ENCODE measurements at places on chromosomes 11 and 22.

GRCh38 chr22:27487600-27488452, 313.7 kb downstream of the MN1 start:
- DNase-seq: no peak

DNA sequence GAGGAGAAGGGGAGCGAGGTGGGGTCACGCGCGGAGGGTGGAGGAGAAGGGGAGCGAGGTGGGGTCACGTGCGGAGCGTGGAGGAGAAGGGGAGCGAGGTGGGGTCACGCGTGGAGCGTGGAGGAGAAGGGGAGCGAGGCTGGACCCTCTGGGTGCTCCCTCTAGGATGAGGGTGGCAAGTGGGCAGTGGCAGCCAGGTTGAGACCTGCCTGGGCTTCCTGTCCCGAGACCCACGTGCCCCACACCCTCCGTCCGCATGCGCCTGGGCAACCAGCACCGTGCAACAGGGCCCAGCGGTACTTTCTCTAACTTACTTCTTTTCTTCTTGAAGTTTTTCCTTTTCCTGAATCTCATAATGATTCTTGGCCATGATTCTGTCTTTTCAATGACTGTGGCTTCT, 11.1 kb downstream of the MRPL21 start:
- DNase-seq: no peak

DNA sequence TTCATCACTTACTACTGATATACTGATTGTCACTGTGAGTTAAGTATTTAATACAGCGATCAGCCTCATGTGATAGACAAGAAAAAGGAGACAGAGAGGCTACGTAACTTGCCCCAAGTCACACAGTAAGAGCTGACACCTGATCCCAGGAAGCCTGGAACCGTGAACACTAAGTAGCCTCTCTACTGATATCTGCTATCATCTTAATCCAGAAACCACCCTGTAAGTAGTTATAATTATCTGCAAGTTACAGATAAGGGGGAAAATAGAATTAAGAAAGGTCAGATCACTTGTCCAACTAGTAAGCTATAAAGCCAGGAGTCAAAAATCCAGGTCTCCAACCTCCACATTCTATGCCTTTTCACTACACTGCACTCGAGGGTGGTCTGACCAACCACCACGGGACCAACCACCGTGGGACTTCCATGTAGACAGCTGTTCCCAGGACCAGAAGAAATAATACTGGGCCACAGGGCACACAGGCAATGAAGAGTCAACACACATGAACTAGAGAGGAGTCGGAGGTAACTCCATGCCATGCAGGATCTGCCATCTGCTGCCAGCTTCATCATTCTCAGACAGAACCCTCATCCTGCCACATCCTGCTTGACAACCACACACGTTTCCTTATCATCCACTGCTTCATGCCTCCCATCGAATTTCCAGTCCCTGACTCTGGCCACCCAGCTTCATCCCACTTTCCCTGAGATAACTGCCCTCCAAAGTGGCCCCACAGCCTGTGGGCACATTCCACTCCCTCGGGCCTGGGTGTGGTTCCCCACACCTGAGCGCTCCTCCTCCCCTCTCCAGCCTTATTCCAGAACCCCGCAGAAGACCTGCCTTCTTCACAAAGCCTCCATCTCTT, 58.6 kb downstream of the MICAL3 start:
- DNase-seq: no peak

DNA sequence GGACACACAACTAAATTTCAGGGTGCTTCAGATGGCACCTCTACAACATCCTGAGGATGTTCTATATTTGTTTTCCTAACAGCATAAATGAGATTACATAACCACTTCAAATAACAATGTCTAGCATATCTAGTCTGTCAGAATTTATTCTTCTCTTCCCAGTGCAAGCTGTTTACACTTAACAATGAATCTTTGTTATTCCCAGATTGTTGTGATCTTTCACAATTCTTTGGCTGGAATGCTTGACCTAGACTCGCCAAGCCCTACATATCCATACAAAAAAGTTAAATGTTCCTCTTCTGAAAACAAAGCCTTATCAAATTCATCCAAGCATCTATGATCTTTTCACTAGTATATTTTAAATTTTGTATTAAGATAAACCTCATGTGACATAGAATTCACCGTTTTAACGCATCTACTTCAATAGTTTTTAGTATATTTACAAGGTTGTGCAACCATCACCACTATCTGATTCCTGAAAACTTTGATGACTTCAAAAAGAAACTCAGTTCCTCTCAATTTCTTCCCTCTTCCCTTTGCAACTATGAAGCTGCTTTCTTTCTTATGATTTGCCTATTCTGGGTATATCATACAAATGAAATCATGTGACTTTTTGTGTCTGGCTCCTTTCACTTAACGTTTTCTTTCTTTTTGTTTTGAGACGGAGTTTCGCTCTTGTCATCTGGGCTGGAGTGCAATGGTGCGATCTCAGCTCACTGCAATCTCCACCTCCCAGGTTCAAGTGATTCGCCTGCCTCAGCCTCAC, 61.7 kb upstream of the CHRNA10 start:
- no peak for DNase-seq

- no peak for DNase-seq
Observed at GRCh38 chr11:27405134-27405533, 42.1 kb upstream of the CCDC34 start.

- peak; percentile 23 for DNase-seq
Observed at GRCh38 chr11:13277768-13278608, at the start of gene BMAL1. Gene BMAL1 (plus strand): TSS chr11:13277790. CDS start chr11:13354309, 76,519 bp downstream.

DNA sequence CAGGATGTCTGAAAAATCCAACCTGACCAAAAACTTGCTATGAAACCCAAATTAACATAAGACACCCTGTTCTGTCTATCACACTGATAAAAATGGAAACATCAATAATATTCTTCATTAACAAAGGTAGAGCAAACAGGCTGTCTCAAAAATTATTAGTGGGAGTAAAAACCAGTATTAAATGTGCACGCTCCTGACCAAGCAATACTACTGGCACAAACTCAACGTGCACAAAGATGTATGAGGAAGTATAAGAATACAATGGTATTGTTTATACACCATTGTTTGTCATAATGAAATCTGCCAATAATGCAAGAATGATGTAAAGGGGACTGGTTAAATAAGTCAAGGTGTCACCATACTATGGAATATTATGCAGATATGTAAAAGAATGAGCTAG, 288.5 kb downstream of the MN1 start:
- DNase-seq: no peak

GRCh38 chr11:26493616-26494015, 78.4 kb downstream of the MUC15 start:
- no peak for DNase-seq

DNA sequence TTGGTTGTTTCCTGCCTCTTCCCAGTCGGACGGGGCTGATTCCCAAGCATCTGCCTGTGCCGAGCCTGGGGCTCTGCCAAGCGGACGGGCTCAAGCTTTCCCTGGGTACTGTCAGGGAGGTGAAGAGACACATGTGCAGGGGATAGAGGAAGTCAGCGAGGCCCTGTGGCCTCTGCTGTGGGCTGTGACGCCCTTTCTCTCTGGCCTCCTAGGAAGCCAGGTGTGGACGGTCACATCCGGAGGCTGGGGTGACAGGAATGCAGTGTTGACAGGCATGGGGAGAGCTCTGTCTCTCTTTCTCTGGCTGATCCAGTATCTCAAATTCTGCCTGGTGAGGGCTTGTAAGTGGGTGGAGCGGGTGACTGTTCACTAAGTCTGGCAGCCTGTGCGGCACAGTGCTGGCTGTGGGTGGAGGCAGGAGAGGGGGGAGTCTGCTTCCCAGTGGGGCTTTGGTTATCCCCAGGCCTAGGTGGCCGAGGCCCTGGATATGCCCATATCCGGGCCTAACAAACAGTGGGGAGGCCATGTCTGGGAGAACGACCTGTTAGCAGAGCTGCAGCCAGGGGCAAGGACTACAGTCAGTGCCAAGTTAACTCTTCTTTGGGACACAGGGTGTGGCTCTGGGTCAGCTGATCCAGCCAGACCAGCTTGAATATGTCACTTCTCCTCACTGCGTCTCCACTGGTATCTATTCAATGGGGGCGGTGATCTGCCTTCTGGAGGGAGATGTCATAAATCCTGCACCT, 1.9 kb downstream of the KCTD17 start:
- DNase-seq: no peak

DNA sequence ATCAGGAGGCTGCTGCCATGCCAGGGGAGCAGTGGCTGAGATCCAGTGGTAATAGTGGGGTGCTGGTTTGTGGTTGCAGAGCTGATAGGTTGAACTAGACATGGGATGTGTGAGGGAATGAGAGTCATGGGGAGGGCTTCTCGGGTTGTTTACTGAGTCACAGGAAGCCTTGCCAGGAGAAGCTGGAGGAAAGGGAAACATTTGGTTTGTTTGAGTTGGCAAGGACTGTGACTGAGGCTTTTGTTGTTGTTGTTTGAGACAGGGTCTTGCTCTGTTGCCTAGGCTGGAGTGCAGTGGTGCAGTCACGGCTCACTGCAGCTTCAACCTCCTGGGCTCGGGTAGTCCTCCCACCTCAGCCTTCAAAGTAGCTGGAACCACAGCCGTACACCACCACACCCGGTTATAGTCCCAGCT, 49.3 kb downstream of the CABIN1 start:
- DNase-seq: no peak

GRCh38 chr11:20647976-20648565, 21.3 kb upstream of the NELL1 start:
- DNase-seq: no peak

GRCh38 chr22:22157348-22157725, 87.2 kb upstream of the VPREB1 start:
- DNase-seq: no peak

DNA sequence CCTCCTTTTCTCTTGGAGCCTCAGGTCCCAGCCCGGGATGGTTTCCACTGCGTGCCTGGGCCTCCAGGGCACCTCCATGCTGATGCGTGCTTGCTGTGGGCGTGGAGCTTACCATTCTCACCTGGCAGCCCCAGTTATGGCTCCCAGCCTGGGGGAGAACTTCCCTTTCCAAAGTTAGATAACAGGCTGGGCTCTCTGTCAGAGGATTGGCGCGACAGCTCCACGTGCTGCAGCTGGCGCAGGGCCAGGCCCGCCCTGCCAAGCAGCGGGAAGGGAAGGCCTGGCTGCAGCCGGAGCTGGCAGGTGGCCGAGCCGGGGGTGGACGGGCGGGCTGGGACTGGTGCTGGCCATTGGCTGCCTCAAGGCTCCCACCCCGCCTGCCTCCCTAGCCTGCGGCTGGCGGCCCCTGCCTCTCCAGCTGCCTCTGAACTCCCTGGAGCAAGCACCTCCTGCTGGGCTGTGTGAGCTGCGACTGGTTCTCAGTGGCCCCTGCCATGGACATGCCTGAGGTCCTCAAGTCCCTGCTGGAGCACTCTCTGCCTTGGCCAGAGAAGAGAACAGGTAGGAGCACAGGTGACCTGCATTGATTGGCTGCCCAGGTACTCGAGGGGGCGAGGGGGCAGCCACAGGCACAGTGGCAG, 14.6 kb upstream of the TEF start:
- no peak for DNase-seq

DNA sequence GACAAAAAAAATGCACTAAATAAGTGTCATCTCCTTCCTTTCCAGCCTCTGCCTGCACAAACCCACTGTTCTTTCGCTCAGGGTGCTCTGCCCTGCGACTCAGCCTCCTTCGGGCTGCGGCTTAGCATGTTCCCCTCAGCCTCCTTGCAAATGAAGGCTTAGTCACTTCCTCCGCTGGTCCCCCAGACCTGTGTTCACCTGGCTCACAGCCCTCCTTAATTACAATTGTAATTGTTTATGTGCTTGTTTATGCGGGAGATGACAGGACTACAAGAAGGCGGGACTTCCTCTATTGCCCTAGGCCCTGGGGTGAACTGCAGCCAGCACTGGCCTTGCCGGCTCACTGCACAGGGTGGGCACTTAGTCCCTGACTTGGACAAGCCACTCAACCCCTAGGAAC, 303.6 kb downstream of the KIRREL3 start:
- DNase-seq: no peak

- no peak for DNase-seq
Observed at GRCh38 chr11:120774591-120775386, 249.1 kb upstream of the TBCEL start.

GRCh38 chr11:102476812-102477211, 24.2 kb upstream of the TMEM123 start:
- no peak for DNase-seq

DNA sequence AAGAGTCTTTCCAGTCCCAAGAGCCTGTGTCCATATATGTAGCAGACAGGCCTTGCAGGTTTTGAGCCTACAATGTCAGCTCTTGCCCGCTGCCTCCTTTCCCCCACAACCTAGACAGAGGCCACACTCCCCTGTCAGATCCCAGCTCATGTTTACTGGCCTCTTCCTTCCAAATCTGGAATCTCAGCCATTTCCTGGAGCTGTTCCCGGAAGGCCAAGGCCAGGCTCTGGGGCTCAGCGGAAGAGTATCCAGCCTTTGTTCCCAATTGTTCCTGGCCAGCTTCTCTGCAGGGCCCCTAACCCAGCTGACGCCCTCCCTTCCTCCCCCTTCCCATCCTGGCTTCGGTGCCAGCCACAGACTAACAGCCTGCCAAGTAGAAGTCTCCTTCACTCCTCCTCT, 1.0 kb upstream of the ROBO4 start:
- no peak for DNase-seq

DNA sequence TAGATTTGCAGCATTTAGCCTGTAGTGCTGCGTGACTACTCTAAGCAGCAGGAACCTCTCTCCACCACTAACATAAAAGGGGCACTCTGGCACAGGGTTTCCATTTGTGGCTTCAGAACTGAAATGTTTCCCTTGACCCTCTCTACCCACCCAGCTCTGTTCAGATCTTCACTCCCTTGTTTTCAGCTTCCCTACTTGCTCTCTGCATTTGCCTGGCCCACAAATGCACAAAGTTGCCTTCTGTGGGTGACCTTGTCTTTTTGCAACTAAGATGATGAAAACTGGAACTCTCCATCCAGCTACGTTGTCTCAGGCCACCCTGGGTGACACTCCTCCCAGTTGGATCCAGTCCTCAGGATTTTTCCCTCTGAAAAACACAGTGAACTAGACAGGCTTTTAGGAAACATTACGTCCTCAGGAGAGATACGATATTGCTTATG, 19.8 kb upstream of the PSMA1 start:
- no peak for DNase-seq

GRCh38 chr11:34242037-34242625, 115.7 kb downstream of the ABTB2 start:
- DNase-seq: no peak

DNA sequence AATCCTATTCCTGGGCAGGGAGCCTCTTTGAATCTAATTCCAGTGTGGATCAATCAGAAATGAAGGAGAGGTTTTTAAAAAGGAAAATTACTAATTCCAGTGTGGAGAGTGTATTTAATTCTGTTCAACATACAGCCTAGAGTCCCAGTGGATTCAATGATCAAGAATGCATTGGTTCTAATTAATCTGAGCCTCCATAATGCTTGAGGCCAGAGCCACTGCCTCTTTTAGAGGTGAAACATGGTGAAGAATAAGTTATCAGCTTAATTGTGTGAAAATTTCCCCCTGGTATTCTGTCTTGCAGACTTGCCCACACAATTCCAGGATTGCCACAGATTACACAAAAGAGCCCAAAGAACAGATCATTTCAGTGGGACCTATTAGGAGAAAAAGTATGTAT, 87.7 kb downstream of the TECTA start:
- no peak for DNase-seq

GRCh38 chr11:73949912-73950311, 914 bp upstream of the DNAJB13 start:
- DNase-seq: no peak

- peak; percentile 68 for DNase-seq
Observed at GRCh38 chr11:355581-356458, 13.5 kb upstream of the B4GALNT4 start.
